ENCODE measurements at places on chromosomes 11 and 22. TPM values are rescaled to one million over a fixed set of nuclear protein-coding genes. Genes with fewer than 3 reads are reported as not detected.

RNASEH2C gene
- total RNA-seq: 89.0 TPM

DNA sequence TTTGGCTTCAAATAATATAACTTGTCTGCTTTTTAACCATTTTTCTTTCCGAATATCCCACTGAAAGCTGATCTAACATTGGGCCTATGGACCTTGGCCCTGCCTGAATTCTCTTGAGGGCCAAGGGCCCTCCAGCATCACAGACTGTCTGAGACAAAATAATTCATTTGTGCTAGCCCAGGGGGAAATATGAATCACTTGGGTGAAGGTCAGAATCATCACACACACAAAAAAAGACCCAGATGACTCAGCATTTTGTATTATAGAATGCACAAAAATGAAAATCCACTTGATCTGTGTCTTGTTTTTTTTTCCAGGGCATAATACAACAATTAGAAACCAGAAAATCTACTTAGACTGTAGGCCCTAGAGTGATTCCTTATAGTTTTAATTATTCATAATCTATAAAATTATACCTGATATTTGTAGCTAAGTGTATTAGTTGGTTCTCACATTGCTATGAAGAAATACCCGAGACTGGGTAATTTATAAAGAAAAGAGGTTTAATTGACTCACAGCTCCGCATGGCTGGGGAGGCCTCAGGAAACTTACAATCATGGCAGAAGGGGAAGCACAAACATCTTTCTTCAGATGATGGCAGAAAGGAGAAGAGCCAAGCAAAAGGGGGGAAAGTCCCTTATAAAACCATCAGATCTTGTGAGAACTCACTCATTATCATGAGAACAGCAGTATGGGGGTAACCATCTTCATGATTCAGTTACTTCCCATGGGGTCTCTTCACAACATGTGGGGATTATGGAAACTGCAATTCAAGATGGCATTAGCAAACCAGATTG, 15.6 kb upstream of the RDX start:
- peaks cover 12% of the 10 kb centered on the region for H3K4me1 ChIP-seq
- no peaks in the 10 kb centered on the region for H3K27me3 ChIP-seq
- H3K27ac ChIP-seq: peak overlapping the region; percentile 73
- DNase-seq: no peak

GRCh38 chr11:36532941-36533601, 23.0 kb upstream of the TRAF6 start:
- H3K4me3 ChIP-seq: no peak overlapping the region
- no peak overlapping the region for H3K27ac ChIP-seq
- DNase-seq: no peak
- H3K27me3 ChIP-seq: peaks cover 17% of the 10 kb centered on the region
- H3K36me3 ChIP-seq: no peaks in the 10 kb centered on the region
- H3K4me1 ChIP-seq: no peaks in the 10 kb centered on the region

DNA sequence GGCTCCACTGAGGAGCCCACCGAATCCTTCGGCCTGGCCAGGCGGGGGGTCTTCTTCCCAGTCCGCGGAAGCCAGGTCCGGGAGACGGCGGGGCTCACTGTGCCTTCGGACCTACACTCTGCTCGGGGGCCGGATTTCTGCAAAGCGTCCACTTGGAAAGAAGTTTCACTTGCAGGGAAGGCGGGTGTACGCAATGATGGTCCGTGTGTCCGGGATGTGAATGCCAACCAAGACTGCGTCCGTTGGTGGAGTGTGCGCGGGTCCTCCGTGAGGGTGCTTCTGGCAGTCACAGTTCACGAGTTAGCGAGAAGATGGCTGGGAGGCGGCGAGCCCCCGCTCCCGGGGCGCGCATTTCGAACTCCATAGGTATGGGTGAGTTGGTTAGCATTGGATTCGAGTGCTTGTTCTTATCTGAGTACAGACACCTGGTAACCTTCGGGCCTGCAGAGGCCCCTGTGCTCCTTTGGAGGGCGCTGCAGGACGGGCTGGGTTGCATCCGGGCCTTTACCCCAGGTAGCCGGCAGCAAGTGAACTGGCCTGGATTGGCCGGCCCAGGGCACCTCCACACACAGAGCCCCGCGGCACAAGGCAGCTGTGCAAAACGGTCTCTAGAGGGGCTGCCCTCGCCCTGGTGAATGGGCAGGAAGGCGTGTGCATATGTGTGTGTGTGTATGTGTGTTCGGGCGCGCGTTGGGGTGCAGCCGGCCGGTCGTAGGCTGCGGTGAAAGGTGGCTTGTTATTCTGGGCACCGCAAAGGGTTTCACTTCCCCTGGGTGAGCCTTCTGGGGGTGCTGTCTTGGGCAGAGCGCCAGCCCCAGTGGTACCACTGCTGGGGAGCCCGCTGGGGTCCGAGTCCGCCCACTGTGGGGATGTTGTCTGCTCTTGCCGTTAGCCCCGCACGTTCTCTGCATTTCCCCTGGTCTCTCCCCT, 13.3 kb upstream of the CYP2R1 start:
- DNase-seq: peak; percentile 70
- H3K4me3 ChIP-seq: peak overlapping the region; percentile 93
- peaks cover 65% of the 10 kb centered on the region for H3K4me1 ChIP-seq
- peak overlapping the region; percentile 85 for H3K27ac ChIP-seq
- H3K27me3 ChIP-seq: no peaks in the 10 kb centered on the region

- no peak overlapping the region for H3K27ac ChIP-seq
- H3K36me3 ChIP-seq: no peaks in the 10 kb centered on the region
- no peak overlapping the region for H3K4me3 ChIP-seq
- H3K4me1 ChIP-seq: no peaks in the 10 kb centered on the region
- DNase-seq: no peak
- H3K27me3 ChIP-seq: peaks cover 7% of the 10 kb centered on the region
Measured at GRCh38 chr11:72173291-72173690, 18.6 kb upstream of the FOLR1 start.

GRCh38 chr22:25461301-25461700, 103.2 kb upstream of the GRK3 start:
- H3K27me3 ChIP-seq: no peaks in the 10 kb centered on the region
- no peak overlapping the region for H3K4me3 ChIP-seq
- no peak for DNase-seq
- peaks cover 27% of the 10 kb centered on the region for H3K4me1 ChIP-seq
- peaks cover 54% of the 10 kb centered on the region for H3K36me3 ChIP-seq

- peak; percentile 84 for DNase-seq
- peaks cover 53% of the 10 kb centered on the region for H3K4me1 ChIP-seq
- H3K27ac ChIP-seq: peak within 1 kb of the TSS; percentile 99
- peak within 1 kb of the TSS; percentile 98 for H3K4me3 ChIP-seq
- H3K36me3 ChIP-seq: peaks cover 7% of the 10 kb centered on the region
Measured at GRCh38 chr11:1852877-1853276, at the start of gene LSP1. TSS of gene LSP1 (plus strand) at chr11:1853084. CDS start at chr11:1853145, 61 bp downstream.

- H3K27ac ChIP-seq: no peak overlapping the region
- H3K27me3 ChIP-seq: no peaks in the 10 kb centered on the region
- no peak for DNase-seq
- H3K36me3 ChIP-seq: no peaks in the 10 kb centered on the region
- no peak overlapping the region for H3K4me3 ChIP-seq
Measured at GRCh38 chr11:23315286-23315685, 455.0 kb upstream of the CCDC179 start.

Measured in activated T-helper 1 cell treated with anti-CD3 and anti-CD28 coated beads, Interleukin-12 subunit alpha, Interleukin-12 subunit beta, Interleukin-2, Interleukin-4 antibody, amounts not matched to agents 30 ng/mL and 10 ng/mL and 1 ng/mL, durations not matched to agents 14 hours and 24 hours and 36 hours (primary cell).